ENCODE measurements at places on chromosomes 1 and 21.

DNA sequence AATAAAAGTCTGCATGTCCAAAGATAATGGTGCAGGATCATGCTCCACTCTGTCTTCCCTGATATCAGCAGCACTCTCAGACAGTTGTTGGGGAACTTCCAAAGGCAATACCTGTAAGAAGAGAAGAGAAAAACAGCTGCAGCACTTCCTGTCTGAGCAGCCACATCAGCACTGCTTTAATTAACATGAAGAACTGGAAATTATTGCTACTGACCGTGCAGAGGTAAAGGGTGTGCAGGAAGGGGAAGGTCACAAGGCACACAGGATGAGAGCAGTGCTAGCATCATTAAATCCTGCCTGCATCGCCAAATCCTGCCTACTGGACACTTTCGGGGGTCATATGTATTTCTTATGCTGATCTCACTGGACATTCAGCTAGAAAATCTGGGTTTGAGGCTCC is 379.0 kb downstream of the LMX1A start:
- DNase-seq: no peak

GRCh38 chr1:60185684-60186083 is 112.1 kb upstream of the C1orf87 start:
- DNase-seq: no peak

- no peak for DNase-seq
Measured at GRCh38 chr1:232776526-232777106, 28.6 kb upstream of the MAP10 start.

GRCh38 chr1:9705337-9706093 is 54.0 kb downstream of the PIK3CD start:
- no peak for DNase-seq

DNA sequence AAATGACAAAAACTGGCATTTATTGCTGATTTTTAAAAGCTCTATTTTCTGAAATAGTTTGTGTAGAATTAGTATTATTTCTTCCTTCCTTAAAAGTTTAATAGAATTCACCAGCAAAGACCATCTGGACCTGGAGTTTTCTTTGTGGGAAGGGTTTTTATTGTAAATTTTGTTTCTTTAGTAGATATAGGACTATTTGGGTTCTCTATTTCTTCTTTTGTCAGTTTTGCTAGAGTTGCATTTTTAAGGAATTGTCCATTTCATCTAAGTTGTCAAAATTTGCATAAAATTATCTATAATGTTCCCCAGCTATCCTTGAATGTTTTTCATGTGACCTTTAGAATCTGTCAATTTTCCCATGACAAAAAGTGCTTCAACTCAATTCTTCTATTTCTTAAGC is 28.8 kb upstream of the LRP8 start:
- no peak for DNase-seq

GRCh38 chr1:12387641-12388040 is 157.8 kb downstream of the VPS13D start:
- DNase-seq: no peak

DNA sequence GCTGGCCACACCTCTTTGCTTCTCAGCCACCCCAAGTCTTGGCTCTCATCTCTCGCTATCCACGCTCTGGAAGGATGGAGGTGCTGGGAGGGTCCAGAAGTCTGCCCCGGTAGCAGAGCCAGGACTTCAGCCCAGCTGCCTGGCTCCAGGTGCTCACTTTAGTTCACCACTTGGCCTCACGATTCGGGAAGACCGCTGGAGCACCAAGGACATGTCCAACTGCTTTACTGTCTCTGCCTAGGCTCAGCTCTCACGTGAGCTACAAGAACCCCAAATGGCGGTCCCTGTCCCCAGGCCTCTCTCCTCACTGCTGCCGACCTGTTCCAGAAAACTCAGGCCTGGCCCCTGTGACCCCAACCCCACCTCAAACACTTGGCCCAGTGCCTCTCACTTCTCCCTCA is 3.4 kb downstream of the TRIM11 start:
- DNase-seq: no peak

DNA sequence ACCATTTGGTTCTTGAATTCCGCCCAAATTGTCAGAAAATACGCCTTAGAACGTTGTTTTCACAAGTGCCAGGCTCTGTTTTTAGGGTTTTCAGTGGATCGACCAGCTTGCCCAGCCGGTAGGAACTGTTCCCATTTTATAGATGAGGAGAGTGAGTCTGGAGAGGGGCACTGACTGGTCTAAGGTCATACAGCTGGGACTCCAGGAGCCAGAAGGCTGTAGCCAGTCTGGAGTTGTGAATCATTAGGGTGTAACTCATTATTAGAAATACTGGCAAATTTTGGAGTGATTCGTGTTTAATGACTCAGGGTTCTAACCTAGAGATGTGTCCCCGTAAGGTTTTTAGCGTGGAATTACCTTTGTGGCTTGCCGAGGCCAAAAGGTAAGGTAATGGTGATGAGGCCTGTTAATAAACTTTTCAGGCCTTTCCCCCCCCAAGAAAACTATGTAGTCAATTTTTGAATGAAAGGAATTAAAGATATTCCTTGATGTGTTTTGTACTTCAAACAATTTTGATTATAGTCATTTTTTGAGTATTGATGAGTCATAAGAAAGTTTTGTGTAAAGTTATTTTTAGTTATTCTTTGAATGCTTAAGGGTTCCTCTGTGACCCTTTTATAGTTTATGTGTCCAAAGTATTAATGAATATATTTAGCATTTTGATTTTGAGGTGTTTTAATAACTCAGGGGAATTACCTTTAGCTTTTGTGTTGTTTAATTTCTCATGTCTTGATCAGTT is 2.1 kb downstream of the DYRK1A start:
- no peak for DNase-seq

GRCh38 chr1:22868331-22868730 is 104.3 kb downstream of the LACTBL1 start:
- DNase-seq: no peak

- DNase-seq: no peak
Measured at GRCh38 chr21:36706482-36706852, 7.6 kb downstream of the SIM2 start.

DNA sequence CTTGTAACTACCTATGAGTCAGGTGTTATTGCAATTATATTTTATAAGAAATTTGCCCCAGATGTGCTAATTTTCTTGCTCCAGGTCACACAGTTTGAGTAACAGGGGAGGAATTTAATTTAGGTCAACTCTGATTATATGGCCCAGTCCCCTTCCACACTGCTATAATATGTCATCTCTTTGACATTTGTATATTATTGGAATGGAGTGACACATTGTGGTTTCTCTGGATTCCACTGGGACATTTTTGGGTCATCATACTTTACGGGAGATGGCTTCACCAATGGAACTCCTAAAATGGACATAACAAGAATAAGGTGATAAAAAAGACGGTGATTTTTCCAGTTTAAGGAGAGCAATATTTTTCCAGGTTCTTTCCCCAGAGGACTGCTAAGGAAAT is 191.2 kb downstream of the DISC1 start:
- DNase-seq: no peak

- DNase-seq: no peak
Measured at GRCh38 chr1:18977428-18977827, 21.0 kb upstream of the IFFO2 start.

- DNase-seq: no peak
Measured at GRCh38 chr1:109923131-109923945, 12.7 kb downstream of the CSF1 start.

DNA sequence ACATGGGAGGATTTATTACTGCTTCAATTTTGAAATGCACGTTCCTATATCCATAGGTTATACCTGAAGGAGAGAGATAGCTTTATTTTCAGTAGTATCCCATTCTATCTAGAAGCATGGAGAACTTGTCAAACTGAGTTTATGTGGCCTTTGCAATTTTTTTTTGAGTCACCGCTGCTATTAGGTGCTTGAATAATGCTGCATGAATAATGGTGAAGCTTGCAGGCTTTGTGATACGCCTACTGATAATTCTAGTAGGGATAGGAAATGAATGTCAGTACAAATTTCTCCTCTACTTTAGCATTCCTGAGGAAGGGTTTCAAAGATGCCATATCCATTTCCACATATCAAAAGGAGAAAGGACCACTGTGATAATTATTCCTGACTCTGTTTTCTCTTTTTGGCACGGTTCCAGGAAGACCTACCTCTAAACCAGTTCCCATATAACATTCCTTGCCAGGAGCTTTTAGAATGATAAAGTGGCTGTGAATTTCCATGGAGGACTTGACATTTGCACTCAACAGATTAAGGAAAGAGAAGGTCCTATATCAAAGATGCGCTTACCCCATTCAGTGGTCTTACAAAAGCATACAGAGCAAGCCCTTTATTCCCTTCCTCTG is 83.5 kb downstream of the SPATA46 start:
- DNase-seq: no peak

- peak; percentile 46 for DNase-seq
Measured at GRCh38 chr21:17387030-17387617, 125.7 kb upstream of the CXADR start.

- DNase-seq: no peak
Measured at GRCh38 chr1:198967566-198967965, 328.7 kb downstream of the PTPRC start.
